Esophagus squamous epithelium (tissue), 5 donors: ENCODE measurements at places on chromosomes 2 and 18.

DNA sequence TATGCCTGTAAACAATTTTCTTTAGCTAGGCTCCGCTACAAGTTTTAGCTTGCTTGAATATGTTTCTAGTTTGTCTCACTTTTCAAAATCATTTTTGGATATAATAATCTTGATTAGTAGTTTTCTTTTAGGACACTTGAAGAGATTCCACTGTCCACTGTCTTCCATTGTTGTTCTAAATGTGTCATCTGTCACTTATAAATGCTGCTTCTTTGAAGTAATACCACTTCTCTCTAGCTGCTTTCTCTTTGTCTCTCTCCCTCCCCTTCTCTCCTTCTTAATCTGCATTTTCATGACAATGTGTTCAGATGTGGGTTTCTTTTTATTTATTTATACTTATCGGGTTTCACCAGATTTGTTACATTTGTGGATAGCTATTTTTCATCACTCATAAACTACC lies 73.7 kb upstream of the DPP10 start:
- no peak for DNase-seq

GRCh38 chr2:60523963-60524362 lies 29.5 kb downstream of the BCL11A start:
- no peak for DNase-seq

GRCh38 chr2:199684832-199685231 lies 166.2 kb downstream of the FTCDNL1 start:
- no peak for DNase-seq

GRCh38 chr2:20190170-20190569 lies 34.8 kb downstream of the SDC1 start:
- no peak for DNase-seq

- no peak for DNase-seq
Measured at GRCh38 chr2:181656450-181657291, at the start of gene CERKL. CERKL (minus strand) TSS chr2:181657105; CDS start chr2:181657006, 99 bp downstream.

- DNase-seq: no peak
Measured at GRCh38 chr18:8065773-8066172, 498.7 kb downstream of the PTPRM start.

DNA sequence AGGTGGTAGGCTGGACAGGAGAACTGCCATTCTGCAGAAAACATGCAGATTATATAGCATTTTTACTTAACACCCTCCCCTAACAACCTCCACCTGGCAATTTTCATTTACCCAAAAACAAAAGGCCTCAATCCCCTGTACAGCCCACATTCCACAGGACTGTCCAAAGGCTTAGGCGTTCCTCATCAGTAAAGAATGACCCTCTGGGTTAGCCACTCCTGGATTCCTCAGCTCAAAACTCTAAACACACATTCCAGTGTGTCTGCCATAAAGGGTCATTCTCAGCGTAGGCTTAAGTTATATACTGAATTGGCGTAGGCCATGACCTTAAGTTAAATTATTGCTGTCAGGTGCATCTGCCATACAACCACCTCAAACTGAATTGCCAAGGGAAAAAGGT lies 261.8 kb upstream of the CHAC2 start:
- no peak for DNase-seq

DNA sequence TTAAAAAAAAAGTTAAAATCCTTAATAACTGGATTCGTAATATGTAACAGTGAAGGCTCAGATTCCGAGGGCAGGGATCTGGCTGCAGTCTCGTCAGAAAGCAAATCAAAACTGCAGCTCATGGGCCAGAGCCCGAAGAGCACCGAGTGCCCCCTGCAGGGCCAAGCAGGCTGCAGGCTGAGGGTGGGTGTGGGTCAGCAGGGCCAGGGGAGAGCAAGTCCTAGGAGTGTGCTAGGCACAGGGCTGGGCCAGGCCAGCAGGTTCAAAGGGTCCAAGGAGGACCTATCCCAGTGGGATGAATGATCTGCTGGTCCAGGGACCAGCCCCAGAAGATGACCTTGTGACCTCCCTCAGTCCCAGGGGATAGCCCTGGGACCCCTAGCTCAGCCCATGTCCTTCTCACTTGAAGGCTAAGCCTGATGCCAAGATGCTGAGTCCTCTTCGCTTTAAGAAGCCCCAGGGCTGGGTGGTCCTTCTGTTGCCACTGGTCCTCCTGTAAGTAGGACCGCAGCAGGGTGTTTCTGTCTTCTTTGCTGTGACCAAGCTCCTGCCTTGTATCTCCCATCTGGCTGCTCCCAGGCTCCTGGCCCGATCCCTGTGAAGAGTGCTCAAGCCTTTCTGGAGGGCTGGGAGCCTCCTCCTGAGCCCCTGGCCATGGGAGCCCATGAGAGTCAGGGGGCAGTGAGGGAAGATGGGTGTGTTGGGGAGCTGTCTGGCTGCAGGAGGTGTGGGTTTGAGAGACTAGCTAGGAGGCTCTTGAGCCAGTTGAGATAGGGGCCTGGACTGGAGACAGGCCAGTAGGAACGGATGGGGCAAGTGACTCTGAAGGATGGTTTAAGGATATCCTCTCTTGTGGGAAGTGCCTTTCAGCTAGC lies 150.7 kb downstream of the DYSF start:
- DNase-seq: no peak

DNA sequence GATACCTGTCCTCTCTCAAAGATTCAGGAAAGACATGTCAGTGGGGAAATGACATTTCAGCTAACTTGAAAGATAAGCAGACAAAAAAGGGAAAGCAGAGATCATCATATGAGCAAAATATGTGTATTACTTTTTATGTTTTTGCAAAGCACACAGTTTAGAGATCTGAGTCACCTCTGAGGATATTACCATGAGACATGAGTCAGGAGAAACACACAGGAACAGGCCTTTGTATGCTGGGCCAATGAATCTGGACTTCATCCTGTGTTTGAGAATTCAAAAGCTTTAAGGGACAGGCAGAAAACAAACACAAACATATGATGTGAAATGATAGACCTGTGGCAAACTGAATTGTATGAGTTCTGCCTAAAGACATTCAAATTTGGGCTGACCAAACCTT lies 306.0 kb upstream of the EPC2 start:
- no peak for DNase-seq

GRCh38 chr2:156339110-156339847 lies 6.8 kb upstream of the NR4A2 start:
- no peak for DNase-seq

DNA sequence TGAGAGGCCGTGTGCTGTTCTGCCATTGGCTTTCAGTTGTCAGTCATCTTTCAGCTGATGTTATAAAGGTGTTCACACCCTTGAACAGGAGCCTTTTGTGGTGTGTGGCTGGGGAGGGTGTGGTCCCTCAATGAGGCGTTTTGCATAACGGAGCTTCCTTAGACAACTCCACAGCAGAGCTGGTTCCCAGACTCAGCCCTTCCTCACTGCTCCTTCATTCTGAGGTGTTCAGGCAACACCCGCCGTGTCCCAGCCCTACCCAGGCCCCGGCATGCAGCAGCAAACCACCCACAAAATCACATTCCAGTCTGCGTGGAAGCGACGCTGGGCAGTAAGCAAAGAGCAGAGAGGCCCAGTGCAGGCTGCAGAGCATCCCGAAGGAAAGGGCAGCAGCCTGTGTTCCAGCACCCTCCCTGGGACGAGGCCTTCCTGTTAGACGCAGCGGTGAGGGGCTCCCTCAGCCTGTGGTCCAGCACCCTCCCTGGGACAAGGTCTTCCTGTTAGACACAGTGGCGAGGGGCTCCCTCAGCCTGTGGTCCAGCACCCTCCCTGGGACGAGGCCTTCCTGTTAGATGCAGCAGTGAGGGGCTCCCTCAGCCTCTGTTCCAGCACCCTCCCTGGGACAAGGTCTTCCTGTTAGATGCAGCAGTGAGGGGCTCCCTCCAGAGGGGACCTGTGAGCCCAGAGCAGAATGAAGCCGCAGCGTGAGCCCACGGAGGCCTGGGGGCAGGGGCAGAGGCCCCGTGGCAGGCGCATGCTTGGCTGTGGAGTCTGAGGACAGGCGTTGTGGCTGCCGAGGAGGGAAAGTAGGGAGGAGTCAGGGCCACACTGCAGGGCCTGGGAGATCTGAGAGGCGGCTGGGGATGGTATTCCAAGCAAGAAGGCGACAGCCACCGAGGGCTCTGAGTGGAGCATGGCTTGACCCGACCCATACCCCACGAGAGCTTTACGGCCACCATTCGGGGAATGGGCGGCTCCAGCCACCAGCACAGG lies 201.8 kb upstream of the HDAC4 start:
- DNase-seq: no peak

DNA sequence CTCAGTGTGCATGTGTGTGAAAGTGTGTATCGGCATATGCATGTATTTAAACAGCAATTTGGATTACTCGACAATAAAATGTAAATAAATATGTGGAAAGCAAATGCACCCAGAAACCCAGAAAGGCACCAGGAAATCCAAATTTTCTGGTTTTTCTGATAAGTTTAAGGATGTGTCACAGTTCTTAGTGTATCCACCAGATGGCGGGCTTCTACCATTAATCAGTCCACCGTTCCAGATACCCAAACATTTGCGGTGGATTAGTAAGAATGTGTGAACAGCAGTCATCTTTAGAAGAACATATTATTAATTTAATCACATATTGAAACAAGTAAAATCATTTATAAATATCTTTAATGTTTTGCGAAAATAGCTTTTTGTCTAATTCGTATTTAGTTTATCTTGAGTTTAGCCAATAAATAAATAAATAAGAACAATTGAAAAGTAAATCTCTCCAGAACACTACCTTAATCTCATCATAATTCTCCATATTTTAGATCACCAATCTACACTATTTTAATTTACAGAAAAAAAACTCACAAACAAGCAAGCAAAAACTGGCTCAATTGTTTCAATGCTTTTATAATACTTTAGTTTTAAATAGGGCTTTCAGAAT lies 298.9 kb downstream of the DSEL start:
- DNase-seq: no peak

- no peak for DNase-seq
Measured at GRCh38 chr2:223995569-223995968, 38.3 kb downstream of the MRPL44 start.

DNA sequence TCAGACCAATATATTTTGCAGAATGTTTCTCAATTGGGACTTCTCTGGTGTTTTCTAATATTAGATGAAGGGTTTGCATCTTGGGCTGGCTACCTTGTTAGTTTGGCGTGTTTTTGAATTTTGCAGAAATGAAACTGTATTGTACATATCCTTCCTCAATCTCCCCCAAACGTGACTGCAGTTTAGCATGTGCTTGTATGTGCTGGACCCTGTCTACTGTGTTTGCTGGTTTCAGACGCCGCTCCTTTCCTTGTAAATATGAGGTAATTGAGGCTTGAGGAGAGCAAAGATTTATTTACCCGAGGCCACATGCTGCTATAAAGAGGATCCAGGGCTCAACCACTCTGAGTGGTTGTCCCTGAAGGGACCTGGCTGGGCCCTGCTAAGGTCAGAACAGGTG lies 57.2 kb downstream of the NGEF start:
- DNase-seq: no peak

- no peak for DNase-seq
Measured at GRCh38 chr2:134336352-134336751, 82.5 kb downstream of the MGAT5 start.

GRCh38 chr2:42693013-42693615 lies 70.8 kb downstream of the OXER1 start:
- DNase-seq: no peak

DNA sequence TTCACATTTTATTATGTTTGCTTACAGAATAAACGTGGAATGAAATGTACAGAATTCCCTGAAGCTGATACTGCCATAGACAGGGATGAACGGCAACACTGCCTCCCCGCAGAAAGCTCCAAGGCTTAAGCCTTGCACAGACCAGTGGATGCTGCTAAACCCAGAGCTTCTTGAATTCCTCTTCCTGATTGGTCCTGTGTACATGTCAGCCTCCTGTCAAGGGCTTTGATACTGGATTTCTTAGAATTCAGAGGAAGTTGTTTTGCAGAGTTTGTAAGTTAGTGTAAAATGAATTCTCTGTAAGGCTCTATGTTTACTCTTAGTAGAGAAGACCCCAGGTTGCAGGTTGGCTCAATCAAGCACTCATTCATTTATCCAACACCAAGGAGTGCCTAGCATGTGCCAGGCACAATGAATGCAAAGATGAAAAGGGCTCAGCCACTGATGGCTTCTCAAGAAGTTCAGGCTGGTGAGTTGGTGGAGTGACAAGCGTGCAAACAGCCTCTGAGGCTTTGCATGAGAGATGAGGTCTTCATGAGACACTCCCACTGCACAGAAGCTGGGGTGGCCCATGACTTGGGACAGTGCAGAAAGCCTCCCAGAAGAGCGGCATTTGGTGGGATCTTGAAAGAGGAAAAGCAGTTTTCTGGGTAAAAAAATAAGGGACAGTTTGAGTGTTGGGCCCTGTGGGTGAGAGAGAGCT lies 50.4 kb downstream of the ACKR3 start:
- DNase-seq: no peak

- no peak for DNase-seq
Measured at GRCh38 chr18:35693829-35694228, 112.3 kb downstream of the GALNT1 start.

DNA sequence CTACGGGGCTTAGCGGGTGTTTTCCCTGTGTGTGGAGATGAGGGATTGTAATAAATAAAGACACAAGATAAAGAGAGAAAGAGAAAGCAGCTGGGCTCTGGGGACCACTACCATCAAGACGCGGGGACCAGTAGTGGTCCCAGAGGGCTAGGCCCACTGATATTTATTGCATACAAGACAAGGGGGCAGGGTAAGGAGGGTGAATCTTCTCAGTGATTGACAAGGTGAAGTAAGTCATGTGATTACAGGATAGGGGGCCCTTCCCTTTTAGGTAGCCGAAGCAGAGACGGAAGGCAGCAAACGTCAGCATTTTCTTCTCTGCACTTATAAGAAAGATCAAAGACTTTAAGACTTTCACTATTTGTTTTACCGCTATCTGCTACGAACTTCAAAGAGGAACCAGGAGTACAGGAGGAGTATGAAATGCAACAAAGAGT lies 4.5 kb upstream of the GAL3ST2 start:
- DNase-seq: no peak

DNA sequence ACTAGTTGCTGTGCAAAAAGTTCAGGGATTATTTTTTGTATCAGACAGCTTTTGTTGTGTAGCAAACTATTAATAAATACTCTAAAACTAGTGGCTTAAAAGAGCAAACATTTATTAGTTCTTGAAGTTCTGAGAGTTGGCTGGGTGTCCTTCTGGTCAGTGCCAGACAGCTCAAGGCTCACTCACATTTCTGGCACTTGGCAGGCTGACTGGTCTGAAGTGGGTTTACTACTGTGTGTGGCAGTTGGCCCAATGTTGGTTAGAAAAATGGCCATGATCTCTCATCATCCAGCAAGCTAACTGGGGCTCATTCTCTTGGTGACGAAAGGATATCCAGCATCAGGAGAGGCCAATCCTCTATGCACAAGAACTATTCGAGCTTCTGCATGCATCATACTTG lies 71.4 kb upstream of the ZNF385B start:
- no peak for DNase-seq
